Stimulated activated CD4-positive, alpha-beta T cell treated with anti-CD3 and anti-CD28 coated beads, Interleukin-15, amount 100 ng/mL, for 24 hours (primary cell): ENCODE measurements at places on chromosomes 1 and 21.

- no peak for DNase-seq
These were observed 26.2 kb downstream of the UBIAD1 start for GRCh38 chr1:11299225-11299574.

GRCh38 chr1:87120779-87121178, 206.3 kb downstream of the HS2ST1 start:
- no peak for DNase-seq

GRCh38 chr1:41802532-41803501, 115.9 kb downstream of the HIVEP3 start:
- no peak for DNase-seq

DNA sequence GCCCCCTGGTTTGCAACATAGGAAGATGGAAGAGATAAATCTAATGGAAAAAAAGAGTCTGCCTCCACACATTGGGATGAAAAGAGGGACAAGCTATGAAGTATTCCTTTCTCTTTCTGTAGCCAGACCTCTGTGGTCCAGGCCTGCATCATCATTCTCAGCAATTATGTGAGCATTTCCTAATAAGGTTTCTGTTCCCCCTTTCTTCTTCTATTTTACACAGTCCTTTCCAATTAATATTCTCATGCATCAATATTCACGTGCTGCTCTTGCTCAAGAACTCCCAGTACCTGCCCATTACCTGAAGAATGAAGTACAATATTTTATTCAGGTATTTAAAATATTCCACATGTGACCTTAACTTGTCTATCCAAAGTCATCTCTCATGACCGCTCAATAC, 8.2 kb upstream of the SLC30A1 start:
- DNase-seq, result no peak

DNA sequence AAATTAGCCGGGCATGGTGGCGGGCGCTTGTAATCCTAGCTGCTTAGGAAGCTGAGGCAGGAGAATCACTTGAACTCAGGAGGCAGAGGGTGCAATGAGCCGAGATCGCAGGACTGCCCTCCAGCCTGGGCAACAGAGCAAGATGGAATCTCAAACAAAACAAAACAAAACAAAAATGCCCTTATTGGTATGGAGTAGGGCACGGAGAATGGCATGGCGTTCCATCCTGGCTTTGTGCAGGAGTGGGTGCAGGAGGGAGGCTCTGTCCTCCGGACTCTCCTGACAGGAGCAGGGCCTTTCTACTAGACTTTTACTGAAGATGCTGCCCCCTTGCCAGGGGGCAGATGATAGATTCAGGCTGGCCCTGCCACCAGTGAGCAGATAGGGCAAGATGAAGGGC, 1.0 kb downstream of the TMEM61 start:
- no peak for DNase-seq

- no peak for DNase-seq
These were observed 3.8 kb downstream of the ZBTB18 start for GRCh38 chr1:244054924-244055263.

GRCh38 chr1:37090671-37091070, 56.4 kb upstream of the GRIK3 start:
- no peak for DNase-seq
